GOT3 (cell line): ENCODE measurements at places on chromosomes 11 and 22.

GRCh38 chr11:95725196-95725595, 64.4 kb downstream of the FAM76B start:
- DNase-seq: no peak

DNA sequence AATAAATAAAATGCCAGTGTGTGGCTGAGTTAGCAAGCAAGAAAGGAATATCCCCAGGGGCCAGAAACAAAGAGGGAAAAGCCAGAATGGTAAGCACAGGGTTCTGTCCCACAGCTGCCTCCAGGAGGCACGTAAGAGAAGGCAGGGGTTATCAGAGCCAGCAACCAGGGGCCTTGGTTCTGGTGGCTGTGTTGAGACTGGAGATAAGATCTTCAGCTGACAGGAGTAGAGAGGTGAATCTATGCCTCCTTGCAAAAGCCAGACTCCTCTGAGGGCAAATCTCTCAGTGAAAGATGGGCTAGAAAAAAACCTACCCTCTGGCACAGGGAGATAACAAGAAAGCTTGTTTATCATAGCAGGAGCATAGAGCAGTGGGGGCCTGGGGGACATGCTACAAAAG, 29.8 kb upstream of the NFAM1 start:
- DNase-seq: no peak

DNA sequence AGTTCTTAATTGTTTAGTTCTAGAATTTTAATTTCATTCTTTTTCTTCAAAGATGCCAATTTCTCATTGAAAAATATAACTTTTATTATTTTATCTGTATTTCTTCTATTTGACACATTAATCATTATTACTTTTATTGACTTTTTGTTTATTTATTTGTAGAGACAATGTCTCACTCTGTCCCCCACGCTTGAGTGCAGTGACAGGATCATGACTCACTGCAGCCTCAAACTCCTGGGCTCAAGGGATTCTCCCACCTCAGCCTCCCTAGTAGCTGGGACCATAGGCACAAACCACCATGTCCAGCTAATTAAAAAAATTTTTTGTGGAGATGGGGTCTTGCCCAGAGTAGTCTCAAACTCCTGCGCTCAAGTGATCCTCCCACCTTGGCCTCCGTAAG, 30.3 kb upstream of the FBLN1 start:
- DNase-seq: no peak

- DNase-seq: no peak
Observed at GRCh38 chr11:127693686-127694085, 693.1 kb upstream of the KIRREL3 start.

GRCh38 chr22:32144496-32145274, 14.4 kb downstream of the C22orf42 start:
- no peak for DNase-seq

DNA sequence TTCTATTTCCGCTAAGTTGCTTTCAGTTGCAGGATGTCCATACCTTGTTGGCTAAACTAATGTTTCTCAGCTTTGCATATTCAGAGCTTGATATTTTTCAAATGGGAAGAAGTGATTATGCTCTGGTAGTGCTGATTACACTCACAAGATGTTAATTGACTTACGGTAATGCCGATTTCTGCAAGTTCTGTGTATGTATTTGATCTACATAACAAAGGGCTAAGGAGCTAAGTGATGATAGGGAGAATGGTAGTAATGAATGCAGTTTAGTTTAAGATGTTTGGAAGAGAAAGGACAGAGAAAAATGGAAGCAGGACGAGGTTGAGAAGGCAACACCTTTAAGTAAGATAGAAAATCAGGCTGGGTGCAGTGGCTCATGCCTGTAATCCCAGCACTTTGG, 61.4 kb downstream of the FAM83F start:
- no peak for DNase-seq

- no peak for DNase-seq
Observed at GRCh38 chr22:44979154-44979553, 30.7 kb downstream of the PHF21B start.

GRCh38 chr11:61336171-61336935, 3.3 kb downstream of the TKFC start:
- peak; percentile 25 for DNase-seq

DNA sequence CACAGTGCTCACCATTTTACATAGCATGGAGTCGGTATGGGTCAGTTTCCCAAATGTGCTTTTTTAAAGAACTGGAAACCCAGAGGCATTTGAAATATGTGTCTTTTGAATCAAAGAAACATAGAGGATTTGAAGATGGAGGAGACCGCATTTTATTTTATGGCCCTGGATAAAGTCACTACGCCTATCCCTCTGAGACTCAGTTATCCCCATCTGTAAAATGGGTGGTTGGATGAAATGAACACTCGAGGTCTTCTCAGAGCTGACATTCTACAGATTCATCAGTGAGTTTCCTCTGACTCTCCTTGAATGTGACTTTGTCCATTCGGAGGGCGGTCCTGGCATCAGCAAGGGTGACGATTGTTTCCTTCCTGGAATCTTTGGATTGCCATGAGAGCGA, 135.1 kb downstream of the MIAT start:
- DNase-seq: no peak

DNA sequence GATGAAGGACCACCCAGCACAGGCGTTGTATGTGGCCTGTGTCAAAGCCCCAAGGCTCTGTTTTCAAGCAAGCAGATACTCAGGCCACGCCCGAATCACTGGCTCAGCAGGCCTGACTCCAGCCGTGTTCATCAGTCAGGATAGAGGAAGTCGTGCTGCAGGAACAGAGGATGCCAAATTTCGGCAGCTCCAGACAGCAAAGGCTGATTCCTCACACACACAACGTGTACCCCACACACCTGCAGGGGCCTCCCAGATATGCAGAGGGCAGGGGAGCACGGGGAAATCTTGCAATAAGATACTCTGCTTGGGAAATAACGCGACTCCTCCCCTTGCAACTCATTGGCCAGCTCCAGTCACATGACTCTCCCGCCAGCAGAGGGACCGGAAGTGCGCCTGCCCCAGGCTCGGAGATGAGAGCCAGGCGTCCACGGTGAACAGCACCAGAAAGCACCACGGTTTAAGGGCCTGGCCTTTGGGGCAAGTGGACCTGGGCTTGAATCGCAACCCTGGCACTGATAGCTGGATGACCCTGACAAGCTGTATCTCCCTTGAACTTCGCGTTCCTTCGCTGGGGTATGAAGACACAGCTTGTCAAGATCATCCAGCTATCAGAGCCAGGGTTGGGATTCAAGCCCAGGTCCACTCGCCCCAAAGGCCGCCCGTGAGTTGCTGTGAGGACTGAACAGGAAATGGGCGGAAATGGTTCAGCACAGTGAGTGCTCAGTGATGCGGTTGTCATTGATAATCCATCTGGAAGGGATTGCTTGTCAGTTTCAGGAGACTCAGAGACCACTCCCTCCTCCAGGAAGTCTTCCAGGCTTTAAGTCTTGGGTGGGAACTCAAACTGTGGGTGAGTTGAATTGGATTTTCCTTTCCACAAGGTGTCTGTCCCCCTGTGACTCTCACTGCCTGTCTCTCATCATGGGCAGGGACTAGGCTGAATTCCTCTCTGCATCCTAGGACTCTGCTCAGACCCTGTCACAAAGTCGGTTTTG, 88.5 kb downstream of the MYEOV start:
- DNase-seq: no peak

DNA sequence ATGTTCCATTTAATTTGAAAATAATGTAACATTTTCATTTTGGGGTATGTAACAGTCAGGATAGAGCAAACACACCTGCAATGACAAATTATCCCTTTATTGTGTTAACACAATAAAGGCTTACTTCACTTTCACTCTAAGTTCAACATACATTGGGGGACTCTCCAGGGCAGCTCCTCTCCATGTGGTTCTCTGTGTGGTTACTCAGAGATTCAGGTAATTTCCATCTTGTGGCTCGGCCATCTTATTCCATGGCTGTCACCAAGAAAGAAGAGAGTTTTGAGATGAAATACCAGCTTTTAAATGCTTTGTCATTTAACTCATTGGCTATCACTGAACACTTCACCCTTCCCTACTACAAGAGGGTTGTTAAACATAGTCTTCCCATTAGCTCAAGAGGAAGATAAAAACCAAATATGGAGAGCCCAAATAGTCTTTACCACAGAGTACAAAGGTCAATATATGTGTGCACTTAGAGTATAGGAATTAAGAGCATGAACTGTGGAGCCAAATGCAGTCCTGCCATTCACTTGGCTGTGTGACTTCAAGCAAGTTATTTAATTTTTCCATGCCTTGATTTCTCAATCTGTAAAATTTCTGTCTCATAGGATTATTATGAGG, 10.6 kb upstream of the TPH1 start:
- DNase-seq: no peak

DNA sequence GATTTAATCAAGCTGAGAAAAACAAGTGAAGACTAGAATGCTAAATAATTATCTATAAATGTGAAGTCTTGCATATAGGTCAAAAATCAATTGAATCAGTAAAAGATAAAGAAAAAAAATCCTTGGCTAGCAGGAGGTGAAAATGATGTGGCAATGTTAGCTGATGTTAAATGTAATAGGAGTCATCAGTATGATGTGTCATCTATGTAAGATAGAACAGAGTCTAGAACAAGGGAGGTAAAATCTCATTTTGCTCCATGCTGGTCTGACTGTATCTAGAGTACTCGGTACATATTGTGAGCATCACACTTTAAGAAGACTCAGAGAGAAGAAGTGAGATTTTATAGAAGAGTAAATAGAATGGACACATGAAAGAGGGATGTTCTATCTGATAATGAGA, 721.2 kb downstream of the ETS1 start:
- no peak for DNase-seq

GRCh38 chr11:13216711-13217075, 60.9 kb upstream of the BMAL1 start:
- DNase-seq: no peak

DNA sequence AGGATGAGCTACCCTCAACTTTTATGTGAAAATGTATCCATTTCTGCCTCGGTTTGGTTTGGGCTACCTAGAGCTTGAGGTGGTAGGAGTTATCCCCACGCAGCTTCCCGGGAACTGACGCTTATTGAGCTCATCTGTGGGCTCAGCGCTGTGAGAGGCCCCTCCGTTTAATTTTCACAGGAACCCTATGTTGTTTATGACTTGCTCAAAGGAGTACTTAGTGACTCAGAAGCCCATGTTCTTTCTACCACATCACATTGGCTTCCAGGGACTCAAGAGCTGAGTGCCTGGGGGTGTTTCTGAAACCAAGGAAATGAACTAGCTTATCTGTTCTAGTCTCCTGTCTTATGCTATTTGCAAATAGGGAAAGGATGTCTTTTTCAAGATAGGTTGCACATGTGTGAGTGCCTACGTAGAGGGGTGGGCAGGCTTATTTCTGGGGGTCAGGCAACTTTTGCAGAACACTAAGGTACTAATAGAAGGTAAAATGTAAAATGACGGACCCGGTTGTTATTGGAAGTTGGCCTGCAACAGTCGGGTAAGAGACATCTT, 40.5 kb downstream of the MICAL2 start:
- no peak for DNase-seq

- DNase-seq: no peak
Observed at GRCh38 chr11:98099371-98099770, 921.4 kb upstream of the CNTN5 start.

DNA sequence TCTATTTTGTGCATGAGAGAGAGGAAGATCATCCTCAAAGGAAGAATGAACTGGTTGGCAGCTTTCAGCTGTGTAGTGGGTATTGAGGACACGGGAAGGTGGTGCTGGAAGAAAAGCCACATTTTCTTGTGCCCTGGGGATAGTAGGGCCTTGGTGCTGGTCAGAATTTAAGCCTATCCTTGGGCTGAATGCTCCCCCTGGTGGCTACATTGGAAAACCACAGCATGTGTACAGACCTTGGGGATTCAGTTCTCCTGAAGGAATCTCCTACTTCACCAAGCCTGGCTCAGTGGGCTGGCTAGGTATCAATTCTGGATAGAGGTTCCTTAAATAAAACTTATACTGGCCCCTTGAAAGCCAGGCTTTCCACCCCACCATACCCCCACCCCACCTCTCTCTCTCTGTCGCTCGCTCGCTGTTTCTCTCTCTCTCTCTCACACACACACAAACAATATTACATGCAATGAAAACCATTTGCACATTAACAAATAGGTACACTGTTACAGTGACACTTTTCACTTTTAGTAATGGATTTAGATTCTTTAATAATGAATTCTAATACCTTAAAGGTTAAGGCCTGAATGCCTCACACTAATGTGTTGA, 2.8 kb upstream of the OR51M1 start:
- no peak for DNase-seq

- no peak for DNase-seq
Observed at GRCh38 chr11:96474263-96474662, 84.5 kb downstream of the JRKL start.

GRCh38 chr11:118117790-118118601, 31.2 kb upstream of the SMIM35 start:
- DNase-seq: no peak

DNA sequence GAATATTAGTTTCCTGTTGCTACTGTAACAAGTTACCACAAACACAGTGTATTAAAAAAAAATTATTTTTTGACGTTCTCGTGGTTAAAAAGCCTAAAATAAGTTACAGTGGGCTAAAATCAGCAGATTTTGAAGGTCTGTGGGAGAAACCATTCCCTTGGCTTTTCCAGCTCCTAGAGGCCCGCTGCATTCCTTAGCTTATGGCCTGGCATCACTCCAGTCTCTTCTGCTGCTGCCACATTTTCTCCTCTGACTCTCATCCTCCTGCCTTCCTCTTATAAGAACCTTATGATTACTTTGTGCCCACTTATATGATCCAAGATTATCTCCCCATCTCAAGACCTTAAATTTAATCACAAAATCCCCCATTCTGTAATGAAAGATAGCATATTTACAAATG, 392.7 kb downstream of the GUCY1A2 start:
- DNase-seq: no peak
